Body of pancreas (tissue), 4 donors: ENCODE measurements at places on chromosomes 11 and 22. TPM values are rescaled to one million over a fixed set of nuclear protein-coding genes. Genes with fewer than 3 reads are reported as not detected.

- no peak for DNase-seq
These were observed 42.5 kb downstream of the ATG16L2 start for GRCh38 chr11:72856551-72857345.

GRCh38 chr11:6269994-6270393 lies 10.4 kb downstream of the CCKBR start:
- no peak for DNase-seq

KRTAP5-9 gene
- total RNA-seq, result 3.0 TPM

PRR33 gene
- total RNA-seq, result not detected

GRCh38 chr22:22703715-22704114 lies 59.3 kb downstream of the GGTLC2 start:
- no peak for DNase-seq

DNA sequence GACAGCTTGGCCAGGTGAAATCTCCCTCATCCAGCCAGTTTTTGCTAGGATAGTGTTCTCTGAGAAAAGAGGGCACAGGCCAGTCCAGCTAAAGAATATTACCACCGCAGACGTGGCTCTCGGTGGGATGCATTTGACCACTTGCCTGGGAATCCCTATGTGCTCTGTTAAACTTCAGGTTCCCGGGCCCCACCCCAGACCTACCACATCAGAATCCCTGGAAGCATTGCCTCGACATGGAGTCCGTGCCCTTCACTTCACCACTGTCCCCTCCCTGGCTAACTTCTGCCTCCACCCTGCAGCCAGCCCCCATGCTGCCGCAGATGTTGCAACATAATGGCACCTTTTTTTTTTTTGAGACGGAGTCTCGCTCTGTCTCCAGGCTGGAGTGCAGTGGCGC lies 56.9 kb upstream of the EMID1 start:
- no peak for DNase-seq

DNA sequence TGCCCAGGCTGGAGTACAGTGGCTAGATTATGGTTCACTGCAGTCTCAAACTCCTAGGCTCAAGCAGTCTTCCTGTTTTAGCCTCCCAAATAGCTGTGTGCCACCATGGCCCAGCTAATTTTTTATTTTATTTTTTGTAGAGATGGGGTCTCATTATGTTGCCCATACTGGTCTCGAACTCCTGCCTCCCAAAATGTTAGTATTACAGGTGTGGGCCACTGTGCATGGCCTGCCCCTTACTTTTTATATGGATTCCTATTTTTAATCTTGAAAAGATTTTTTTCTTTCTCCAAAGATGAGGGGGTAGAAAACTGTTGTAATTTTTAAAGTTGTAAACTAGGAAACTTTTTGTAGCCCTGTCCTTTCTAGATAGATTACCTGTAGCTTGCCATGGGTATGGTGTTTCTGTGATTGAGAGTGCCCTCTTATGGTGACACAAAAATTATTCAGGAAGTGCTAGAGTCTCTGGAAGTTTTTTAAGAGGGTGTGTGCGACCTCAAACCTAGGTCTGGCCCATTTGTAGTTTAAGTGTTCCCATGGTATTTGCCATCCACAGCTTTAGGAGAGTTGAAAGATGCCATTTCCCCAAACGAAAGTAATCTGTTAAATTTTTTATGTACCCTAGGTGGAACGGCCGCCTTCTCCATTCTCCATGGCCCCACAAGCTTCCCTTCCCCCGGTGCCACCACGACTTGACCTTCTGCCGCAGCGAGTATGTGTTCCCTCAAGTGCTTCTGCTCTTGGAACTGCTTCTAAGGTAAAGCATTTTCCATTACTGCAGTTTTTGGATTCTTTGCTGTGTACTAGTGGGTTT lies 32.4 kb downstream of the MCAM start:
- no peak for DNase-seq

ACAD8 gene
- total RNA-seq, result 39.2 TPM

- peak; percentile 51 for DNase-seq
These were observed 235.0 kb downstream of the MIAT start for GRCh38 chr22:26892166-26893041.

IGLL5 gene
- 3.4 TPM for total RNA-seq

DNA sequence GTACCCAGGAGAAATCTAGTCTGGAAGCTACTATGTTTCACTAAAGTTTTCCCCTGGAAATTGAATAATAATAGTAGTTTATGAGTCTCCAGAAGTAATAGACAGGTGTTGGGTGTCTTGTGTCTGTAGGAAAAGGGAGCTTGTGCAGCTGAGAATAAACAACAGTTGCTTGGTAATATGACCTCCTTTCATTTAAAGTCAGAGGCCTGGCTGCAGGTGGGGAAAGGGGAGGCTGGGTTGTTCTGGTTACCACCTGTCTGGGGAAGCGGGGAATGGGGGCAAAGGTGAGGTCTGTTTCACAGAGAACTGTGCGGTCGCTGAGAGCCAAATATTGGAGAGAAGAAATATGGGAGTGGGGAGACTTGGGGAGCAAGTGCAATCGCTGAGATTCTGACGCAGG lies 3.3 kb upstream of the GRAMD1B start:
- no peak for DNase-seq

GRCh38 chr11:5288108-5288905 lies 13.4 kb downstream of the OR51B4 start:
- DNase-seq, result no peak

BRSK2 gene
- total RNA-seq, result 67.5 TPM

DNA sequence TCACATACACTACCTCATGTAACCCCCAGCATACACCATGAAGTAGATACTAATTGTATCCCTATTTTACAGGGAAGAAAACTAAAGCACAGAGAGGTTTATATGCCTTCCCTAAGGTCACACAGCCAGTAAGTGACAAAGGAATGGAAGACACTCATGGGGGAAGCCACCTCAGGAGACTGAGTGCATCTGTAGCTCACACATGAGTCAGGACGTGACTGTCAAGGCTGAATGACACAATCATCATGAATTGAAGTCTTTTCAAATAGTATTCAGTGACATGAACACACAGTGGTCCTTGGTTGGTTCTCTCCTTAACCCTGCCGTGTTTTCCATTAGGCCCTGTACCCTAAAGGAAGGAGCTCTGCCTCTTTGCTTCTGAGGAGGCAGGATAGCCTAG lies 463.0 kb downstream of the NTM start:
- DNase-seq, result no peak

GRCh38 chr11:111555255-111555654 lies 14.7 kb downstream of the LAYN start:
- DNase-seq, result no peak

DNA sequence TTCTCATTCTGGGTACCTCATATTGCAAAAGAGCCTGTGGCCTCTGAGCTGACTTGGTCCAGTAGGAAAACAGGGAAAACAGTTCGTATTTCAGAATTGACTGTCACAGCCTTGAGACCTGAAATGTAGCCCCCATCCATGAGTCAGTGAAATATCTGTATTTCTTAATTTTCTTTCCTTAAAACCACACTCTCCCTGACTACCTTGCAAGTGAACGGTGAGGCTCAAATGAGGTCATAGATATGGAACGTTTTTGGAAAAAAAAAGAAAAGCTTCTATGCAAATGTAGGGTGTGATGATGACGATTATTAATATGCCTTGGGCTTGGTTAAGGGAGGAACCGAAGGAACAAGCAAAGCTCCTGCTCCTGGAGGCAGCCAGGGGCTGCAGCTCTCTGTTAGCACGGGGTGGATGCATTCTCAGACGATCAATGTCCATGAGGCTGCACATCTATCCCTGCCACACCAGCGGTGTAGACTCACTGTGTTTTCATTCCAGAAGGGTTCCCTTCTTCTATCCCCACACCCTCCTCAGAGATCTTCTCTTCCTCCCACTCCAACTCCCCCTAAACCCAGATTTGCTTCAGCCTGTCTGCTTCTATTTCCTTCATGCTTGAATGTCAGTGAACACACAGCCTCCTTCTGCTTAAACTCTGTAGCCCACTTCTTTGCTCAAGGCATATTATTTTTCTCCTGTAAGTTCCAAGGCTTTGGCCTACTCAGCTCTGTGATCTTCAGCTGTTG lies 29.2 kb upstream of the SCN3B start:
- no peak for DNase-seq

DNA sequence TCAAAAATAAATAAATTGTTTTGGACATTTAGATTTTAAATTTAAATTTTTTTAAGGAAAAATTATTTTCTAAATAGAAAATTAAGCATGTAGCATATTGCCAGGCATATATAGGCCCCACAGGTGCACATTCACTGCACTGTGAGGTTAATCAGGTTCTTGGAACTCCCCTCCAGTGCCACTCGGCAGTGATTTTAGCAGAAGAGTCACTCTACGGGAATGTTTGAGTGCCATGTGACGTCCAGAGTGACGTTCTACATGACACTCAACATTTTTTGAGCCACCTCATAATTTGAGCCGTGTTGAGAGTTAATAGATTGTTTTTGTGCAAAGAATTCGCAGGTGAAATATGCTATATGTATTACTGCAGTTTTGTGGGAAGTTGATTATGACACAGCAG lies 77.4 kb downstream of the SWAP70 start:
- DNase-seq, result no peak

PSMD13 gene
- 52.4 TPM for total RNA-seq

DNA sequence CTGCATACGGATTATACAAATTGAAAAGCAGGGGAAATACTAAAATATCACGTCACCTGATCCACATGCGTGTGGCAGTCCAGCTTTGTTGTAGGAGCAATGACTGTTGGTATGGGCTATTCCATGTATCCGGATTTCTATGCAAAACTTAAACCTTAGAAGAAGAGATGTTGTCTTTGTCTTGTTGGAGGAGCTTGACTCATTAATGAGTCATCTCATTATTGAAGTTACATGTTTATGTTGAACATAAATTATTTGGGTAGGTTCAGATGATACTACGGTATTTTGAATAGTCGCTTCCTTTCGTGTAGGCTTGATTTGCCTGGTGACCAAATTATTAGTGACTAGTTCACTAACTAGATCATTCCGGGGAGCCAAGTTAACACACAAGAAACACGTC lies 806 bp upstream of the SAAL1 start:
- DNase-seq, result no peak
